Activated naive CD8-positive, alpha-beta T cell treated with anti-CD3 and anti-CD28 coated beads, Interleukin-2, amount 10 ng/mL, durations not matched to agents 7 days and 5 days (primary cell): ENCODE measurements at places on chromosomes 11 and 22. TPM values are rescaled to one million over a fixed set of nuclear protein-coding genes. Genes with fewer than 3 reads are reported as not detected.

DNA sequence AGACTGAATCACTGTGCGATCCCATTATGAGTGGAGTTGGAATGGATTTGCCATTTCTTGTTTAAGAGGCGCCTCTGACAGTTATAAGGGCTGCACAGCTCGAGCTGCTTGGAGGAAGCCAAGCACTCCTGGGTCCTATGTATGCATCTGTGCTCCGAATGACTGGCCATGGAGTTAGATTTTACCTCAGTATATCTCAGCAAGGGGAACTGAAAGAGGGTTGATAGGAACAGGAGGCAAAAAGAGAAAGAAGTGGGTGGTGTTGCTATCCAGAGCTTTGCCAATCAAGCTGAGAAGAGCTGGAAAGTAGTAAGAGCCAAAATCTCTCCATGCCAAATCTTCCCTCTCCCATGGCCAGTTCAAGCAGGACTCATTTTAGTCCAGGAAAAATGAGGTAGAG lies 632.0 kb upstream of the KIRREL3 start:
- no peak for DNase-seq

DNA sequence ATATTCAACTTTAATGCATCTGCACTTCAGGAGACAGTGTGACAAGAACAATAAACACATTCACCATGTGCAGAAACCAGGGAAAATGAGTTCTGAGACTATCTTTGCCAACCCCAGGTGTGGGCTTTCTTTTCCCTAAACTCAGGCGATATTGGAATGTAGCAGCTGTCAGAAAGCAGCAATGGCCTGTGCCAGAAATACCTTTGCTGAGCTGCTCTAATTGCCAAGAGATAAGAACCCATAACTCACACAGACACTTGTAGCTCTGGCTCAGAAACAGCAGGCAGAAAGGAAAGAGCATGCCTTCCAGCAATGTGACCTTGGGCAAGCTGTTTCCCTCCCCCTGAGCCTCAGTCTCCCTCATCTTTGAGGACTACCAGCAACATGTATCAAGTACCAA lies 77.6 kb downstream of the PLEKHA7 start:
- DNase-seq: no peak

The PNPLA3 gene
- 0.45 TPM for total RNA-seq

GRCh38 chr11:103842795-103843194 lies 193.6 kb upstream of the DDI1 start:
- DNase-seq: no peak

GRCh38 chr11:134536677-134537076 lies 124.6 kb upstream of the B3GAT1 start:
- peak; percentile 18 for DNase-seq
